Tibial nerve (tissue), 4 donors: ENCODE measurements at places on chromosomes 12 and 14. TPM values are rescaled to one million over a fixed set of nuclear protein-coding genes. Genes with fewer than 3 reads are reported as not detected.
A peak's percentile ranks its signal among the peaks of the same experiment; 100 is the strongest.

CCND2 gene
- 87.3 TPM for total RNA-seq

ACOT2 gene
- total RNA-seq: 25.9 TPM

SDR9C7 gene
- total RNA-seq: not detected

POU6F1 gene
- 17.4 TPM for total RNA-seq

KCNJ8 gene
- total RNA-seq: 7.4 TPM

ATF1 gene
- 24.9 TPM for total RNA-seq

SPTB gene
- 12.6 TPM for total RNA-seq

PMEL gene
- 0.87 TPM for total RNA-seq

KCNMB4 gene
- total RNA-seq: 31.8 TPM

CIDEB gene
- total RNA-seq: 9.4 TPM

ACVR1B gene
- 11.6 TPM for total RNA-seq

GRCh38 chr14:59483363-59483762 lies 845 bp downstream of the L3HYPDH start:
- H3K27ac ChIP-seq: peak overlapping the region; percentile 97
- no peak for DNase-seq
- H3K4me1 ChIP-seq: peaks cover 63% of the 10 kb centered on the region
- peak overlapping the region; percentile 95 for H3K4me3 ChIP-seq

GRCh38 chr12:98188650-98189077 lies 326.7 kb upstream of the TMPO start:
- H3K27me3 ChIP-seq: no peaks in the 10 kb centered on the region
- H3K36me3 ChIP-seq: no peaks in the 10 kb centered on the region
- no peak for DNase-seq
- no peaks in the 10 kb centered on the region for H3K4me1 ChIP-seq
- no peak overlapping the region for H3K27ac ChIP-seq
- no peak overlapping the region for H3K4me3 ChIP-seq

- DNase-seq: no peak
- H3K36me3 ChIP-seq: no peaks in the 10 kb centered on the region
- peak overlapping the region; percentile 75 for H3K27ac ChIP-seq
- H3K4me1 ChIP-seq: peaks cover 21% of the 10 kb centered on the region
These were observed 1318.4 kb downstream of the TMEM121 start for GRCh38 chr14:106844608-106845285.

DNA sequence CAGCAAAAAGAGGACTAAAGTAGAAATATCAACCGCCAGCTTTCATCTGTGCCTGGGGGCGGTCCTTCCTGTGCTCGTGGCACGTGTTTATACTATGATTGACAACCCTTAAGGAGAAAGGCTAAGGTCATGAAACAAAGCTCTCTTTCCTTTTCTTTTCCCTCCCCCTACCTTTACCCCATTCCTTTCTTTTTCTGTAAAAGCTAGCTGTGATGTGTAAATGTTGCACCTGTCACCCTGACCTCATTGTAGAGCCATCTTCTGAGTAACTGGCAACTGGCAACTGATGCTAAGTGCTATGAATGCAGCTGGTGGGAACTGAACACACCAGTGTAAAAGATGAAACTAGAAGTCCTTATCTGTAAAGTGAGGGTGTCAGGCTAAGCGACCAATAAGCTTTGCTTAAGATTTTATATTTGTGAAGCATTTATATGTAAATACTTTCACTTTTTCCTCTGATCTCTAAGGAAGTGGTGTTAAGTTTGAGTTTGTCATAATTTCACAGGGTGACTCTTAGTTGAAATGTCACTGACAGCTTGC lies 102.8 kb upstream of the BCAT1 start:
- H3K27ac ChIP-seq: peak overlapping the region; percentile 43
- no peaks in the 10 kb centered on the region for H3K27me3 ChIP-seq
- no peaks in the 10 kb centered on the region for H3K4me1 ChIP-seq
- H3K4me3 ChIP-seq: no peak overlapping the region
- DNase-seq: no peak
- H3K36me3 ChIP-seq: no peaks in the 10 kb centered on the region

DNA sequence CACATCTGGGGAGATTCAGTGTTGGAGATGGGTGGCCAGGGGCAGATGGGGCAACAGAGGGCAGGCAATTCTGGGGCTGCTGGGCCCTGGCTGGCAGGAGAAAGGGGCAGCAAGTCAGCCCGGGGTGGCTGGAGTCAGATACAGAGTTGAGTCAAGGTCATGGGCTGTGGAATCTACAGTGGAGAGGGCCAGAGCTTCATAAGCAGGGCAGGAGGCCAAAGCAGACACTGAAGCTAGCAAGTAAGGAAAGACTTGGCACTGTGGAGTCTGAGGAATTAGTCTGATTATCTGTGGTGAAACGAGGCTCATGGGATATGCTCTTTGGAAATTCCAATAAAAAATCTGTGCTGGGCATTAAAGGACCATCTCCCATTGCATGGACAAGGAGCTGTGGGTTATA lies 95.5 kb downstream of the TMX1 start:
- no peak overlapping the region for H3K4me3 ChIP-seq
- H3K4me1 ChIP-seq: peaks cover 26% of the 10 kb centered on the region
- H3K27me3 ChIP-seq: no peaks in the 10 kb centered on the region
- DNase-seq: no peak

DNA sequence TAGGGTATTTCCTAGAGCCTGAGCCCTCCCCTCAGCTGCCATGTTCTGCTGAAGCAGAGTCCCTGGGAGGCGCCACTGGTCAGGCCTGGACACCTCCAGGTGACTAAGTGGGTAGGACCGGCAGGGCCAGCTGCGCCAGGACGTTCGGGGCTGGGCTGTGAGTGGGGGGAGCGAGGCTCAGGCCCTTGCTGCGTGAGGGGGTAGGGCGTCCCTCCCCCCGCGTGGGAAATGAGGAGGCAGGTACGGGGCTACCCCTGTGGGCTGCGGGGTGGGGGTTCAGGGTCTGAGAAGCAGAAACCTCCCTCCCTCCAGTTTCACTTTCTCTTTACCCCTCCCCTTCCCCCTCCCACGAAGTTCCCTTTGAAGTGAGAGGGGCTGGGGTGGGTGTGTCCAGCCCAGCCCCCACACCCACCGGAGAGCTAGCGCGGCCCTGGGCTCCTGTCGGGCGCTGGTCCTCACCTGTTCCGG lies 22.1 kb upstream of the KIF26A start:
- no peak for DNase-seq
- no peak overlapping the region for H3K27ac ChIP-seq
- H3K4me1 ChIP-seq: no peaks in the 10 kb centered on the region
- H3K36me3 ChIP-seq: no peaks in the 10 kb centered on the region

- H3K36me3 ChIP-seq: no peaks in the 10 kb centered on the region
- no peak overlapping the region for H3K27ac ChIP-seq
- H3K4me3 ChIP-seq: no peak overlapping the region
- no peak for DNase-seq
These were observed 52.5 kb upstream of the VASH1 start for GRCh38 chr14:76708771-76709170.

GRCh38 chr12:47377414-47378221 lies 297.9 kb upstream of the AMIGO2 start:
- DNase-seq: peak; percentile 91
- no peaks in the 10 kb centered on the region for H3K4me1 ChIP-seq

- no peak overlapping the region for H3K27ac ChIP-seq
- DNase-seq: no peak
- H3K27me3 ChIP-seq: no peaks in the 10 kb centered on the region
- H3K4me1 ChIP-seq: no peaks in the 10 kb centered on the region
These were observed 73.9 kb upstream of the WSCD2 start for GRCh38 chr12:108055141-108055540.

GRCh38 chr12:101165319-101165718 lies 44.7 kb downstream of the SLC5A8 start:
- no peak for DNase-seq
- H3K27me3 ChIP-seq: no peaks in the 10 kb centered on the region
- no peaks in the 10 kb centered on the region for H3K36me3 ChIP-seq
- H3K27ac ChIP-seq: no peak overlapping the region
- no peaks in the 10 kb centered on the region for H3K4me1 ChIP-seq

GRCh38 chr12:62127516-62127915 lies 132.7 kb upstream of the USP15 start:
- H3K36me3 ChIP-seq: no peaks in the 10 kb centered on the region
- H3K27ac ChIP-seq: no peak overlapping the region
- H3K4me3 ChIP-seq: no peak overlapping the region
- no peak for DNase-seq
- no peaks in the 10 kb centered on the region for H3K27me3 ChIP-seq

GRCh38 chr14:91381801-91382670 lies 35.6 kb downstream of the CCDC88C start:
- no peaks in the 10 kb centered on the region for H3K27me3 ChIP-seq
- H3K36me3 ChIP-seq: no peaks in the 10 kb centered on the region
- no peak for DNase-seq
- peaks cover 20% of the 10 kb centered on the region for H3K4me1 ChIP-seq
- H3K4me3 ChIP-seq: no peak overlapping the region
- H3K27ac ChIP-seq: no peak overlapping the region

- no peak overlapping the region for H3K4me3 ChIP-seq
- no peak overlapping the region for H3K27ac ChIP-seq
- no peaks in the 10 kb centered on the region for H3K36me3 ChIP-seq
- no peak for DNase-seq
These were observed 9.3 kb upstream of the ITGA5 start for GRCh38 chr12:54428050-54429013.

- H3K27me3 ChIP-seq: no peaks in the 10 kb centered on the region
- H3K27ac ChIP-seq: no peak overlapping the region
- no peaks in the 10 kb centered on the region for H3K4me1 ChIP-seq
These were observed 14.3 kb downstream of the CFL2 start for GRCh38 chr14:34699873-34700621.

DNA sequence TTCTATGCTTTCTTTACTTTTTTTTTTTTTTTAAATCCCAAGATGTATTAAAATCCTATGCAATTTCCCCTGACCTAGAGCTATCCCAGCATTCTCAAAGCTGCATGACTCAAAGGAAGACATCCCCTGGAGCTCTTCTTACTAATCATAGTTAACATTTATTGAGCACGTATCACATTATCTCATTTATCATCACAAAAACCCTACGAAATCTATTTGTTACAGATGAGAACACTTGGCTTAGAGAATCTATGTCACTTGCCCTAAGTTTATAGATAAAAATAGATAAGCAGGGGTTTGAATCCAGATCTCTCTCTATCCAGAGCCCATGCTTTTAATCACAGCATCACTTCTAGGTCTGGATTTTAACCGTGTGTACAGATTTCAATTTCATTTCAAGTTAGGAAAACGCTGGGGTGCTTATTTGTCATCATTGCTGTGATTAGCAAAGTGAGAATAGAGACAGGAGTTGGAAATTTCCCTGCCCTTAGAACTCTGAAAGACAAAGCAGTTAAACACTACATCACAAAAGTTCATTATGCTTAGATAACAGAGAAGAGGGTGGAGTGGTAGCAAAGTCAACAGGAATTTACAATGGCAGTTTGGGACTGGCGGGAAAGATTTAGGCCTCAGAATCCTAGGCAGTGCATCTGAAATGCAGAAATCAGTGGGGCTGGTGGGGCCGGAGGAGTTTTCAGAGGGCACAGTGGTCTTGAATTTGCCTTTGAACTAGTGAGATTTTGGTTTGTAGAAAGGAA lies 177.7 kb upstream of the FRMD6 start:
- H3K27ac ChIP-seq: no peak overlapping the region
- no peak overlapping the region for H3K4me3 ChIP-seq
- no peaks in the 10 kb centered on the region for H3K4me1 ChIP-seq
- no peaks in the 10 kb centered on the region for H3K27me3 ChIP-seq
- no peak for DNase-seq

DNA sequence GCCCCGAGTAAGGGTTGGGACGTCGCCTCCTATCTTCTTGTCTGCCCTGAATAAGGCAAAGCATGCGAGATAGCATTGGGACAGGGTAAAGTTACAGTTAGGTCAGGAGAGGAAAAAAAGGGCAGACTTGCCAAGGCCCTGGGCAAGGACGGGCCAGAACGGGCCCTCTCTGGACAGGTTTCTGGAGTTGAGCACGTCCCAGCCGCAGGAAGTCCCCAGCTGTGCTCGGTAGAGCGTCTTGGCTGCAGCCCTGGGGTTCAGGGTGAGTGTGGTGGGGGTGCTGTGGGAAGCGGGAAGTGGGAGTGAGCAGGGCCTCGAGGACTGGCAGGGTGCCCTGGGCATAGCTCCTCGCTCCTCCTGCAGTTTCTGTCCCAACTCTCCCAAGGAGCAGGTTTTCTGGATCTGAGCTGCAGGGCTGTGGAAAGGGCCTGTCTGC lies 5.4 kb downstream of the RPS6KL1 start:
- DNase-seq: peak; percentile 45
- peak overlapping the region; percentile 71 for H3K27ac ChIP-seq
- no peaks in the 10 kb centered on the region for H3K27me3 ChIP-seq
- no peak overlapping the region for H3K4me3 ChIP-seq
- H3K36me3 ChIP-seq: no peaks in the 10 kb centered on the region

GRCh38 chr12:94566345-94566744 lies 84.0 kb downstream of the TMCC3 start:
- H3K4me1 ChIP-seq: peaks cover under 1% of the 10 kb centered on the region
- H3K36me3 ChIP-seq: no peaks in the 10 kb centered on the region
- no peak overlapping the region for H3K4me3 ChIP-seq
- no peak overlapping the region for H3K27ac ChIP-seq

- H3K27ac ChIP-seq: no peak overlapping the region
- no peaks in the 10 kb centered on the region for H3K4me1 ChIP-seq
- no peak for DNase-seq
- peaks cover 3% of the 10 kb centered on the region for H3K36me3 ChIP-seq
- H3K27me3 ChIP-seq: no peaks in the 10 kb centered on the region
These were observed 161.0 kb downstream of the CRADD start for GRCh38 chr12:93838193-93838592.

DNA sequence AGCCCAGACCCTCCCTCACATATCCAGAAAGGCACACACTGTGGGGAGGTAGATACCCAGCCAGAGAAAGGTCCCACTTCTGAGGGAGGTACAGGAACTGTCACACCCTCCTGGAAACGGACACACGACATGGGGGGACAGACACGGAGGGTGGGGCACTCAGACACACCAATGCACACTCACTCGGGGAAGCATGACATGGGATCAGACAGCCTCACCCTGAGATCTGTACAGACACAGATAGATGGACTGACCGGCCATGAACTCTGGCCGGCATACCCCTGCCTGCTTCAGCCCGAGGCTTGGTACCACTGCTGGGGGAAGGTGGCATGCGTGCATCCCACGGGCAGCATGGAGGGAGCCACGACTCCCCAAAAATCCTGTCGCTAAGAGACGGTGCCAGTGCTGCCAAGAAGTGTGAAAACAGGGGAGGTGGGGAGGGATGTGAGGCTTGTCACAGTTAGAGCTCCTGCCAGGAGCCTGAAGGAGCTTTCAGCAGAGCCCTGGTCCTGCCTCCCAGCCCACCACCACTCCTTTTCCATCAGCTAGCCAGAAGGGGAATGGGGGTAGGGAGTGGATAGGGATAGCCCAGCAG lies 571 bp downstream of the CPNE6 start:
- no peak overlapping the region for H3K4me3 ChIP-seq
- no peaks in the 10 kb centered on the region for H3K36me3 ChIP-seq
- H3K27ac ChIP-seq: no peak overlapping the region
- DNase-seq: no peak
